ENCODE measurements at places on chromosomes 13 and 19.

- no peak for DNase-seq
Measured at GRCh38 chr13:76741046-76741445, 145.2 kb downstream of the KCTD12 start.

GRCh38 chr19:45884682-45885555 is 1.0 kb downstream of the IRF2BP1 start:
- no peak for DNase-seq

GRCh38 chr19:42207767-42208271 is 9.7 kb downstream of the DEDD2 start:
- DNase-seq: no peak

- no peak for DNase-seq
Measured at GRCh38 chr13:74272826-74273225, 138.6 kb upstream of the KLF12 start.

DNA sequence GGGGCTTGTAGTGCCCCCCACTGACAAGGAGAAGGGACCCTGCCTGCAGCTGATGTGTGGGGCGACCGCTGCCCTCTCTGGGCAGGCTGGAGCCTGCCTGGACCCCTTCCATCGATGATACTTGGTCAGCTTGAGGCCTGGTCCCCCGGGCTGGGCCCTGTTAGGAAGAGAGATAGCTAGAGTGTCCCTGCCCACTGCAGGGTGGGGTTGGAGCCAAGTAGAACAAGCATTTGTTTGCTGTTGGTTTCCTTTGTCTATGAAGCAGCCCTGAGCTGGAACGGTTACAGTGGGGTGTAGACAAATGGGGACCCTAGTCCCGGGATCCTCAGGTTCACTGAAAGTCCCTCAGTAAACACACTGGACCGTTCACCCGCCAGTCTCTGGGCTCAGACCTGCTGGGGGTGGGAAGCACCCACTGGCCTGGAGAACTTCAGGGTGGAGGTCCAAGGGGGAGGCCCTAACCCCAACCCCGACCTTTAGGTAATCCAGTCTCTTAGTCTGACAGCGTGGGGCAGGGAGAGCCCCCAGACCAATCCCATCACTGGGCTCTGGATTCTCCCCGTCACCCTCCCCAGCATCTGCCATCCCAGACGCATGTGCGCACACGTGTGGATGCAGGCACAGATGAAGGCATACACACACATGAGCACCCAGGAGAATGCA is 204.8 kb upstream of the ZNF536 start:
- no peak for DNase-seq

- DNase-seq: no peak
Measured at GRCh38 chr19:9914001-9914314, 22.4 kb downstream of the OLFM2 start.

DNA sequence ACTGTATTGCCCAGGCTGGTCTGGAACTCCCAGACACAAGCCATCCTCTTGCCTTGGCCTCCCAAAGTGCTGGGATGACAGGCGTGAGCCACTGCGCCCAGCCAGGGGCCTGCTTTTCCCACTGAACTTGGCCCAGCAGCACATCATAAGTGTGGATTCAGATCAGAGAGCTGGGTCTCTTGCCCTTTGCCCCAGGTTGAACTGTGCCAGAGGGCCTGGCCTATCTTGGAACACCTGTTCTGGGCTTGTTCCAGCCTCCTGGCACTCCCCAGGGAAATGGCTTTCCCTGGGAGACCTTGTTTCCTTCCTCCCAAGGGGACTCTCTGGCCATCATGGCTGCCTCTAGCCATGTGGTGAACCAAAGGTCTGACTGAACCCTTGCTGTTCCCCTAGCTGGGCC is 3.4 kb downstream of the CC2D1A start:
- no peak for DNase-seq

All from KBM-7 (cell line).